ENCODE measurements at places on chromosomes 7 and 10.

DNA sequence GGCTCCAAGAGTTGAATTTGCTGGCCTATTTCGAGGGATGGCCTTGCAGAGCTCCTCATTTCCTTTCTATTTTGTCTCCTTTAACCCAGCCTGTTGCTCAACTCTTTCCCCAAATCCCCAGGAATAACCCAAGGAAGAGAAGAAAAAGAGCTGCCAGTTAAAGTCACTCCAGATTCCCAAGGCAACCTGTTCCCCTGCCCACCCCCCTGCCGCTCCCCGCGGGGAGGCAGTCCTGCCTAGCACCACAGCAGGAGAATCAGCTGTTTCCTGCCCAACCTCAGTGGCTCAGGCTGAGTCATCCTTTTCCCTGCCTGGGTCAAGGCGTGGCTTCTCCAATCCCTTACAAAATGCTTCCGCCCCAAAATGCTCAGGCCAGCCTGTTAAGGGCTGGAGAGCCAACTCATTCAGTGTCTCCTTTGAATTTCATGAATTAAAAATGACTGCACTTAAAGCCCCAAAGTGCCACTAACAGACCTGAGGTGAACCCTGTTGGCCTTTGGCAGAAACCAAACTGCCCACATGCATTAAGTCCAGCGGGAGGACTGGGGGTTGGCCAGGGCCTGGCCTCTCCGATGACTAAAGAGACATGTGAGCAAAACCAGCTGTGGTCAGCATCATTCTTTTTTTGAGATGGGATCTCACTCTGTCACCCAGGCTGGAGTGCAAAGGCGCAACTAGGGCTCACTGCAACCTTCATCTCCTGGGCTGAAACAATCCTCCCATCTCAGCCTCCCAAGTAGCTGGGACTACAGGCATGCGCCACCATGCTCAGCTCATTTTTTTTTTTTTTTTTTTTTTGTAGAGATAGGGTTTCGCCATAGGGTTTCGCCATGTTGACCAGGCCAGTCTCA, 83.2 kb upstream of the KIF5B start:
- DNase-seq = no peak

- no peak for DNase-seq
Observed at GRCh38 chr7:18179093-18179492, 151.4 kb upstream of the PRPS1L1 start.

DNA sequence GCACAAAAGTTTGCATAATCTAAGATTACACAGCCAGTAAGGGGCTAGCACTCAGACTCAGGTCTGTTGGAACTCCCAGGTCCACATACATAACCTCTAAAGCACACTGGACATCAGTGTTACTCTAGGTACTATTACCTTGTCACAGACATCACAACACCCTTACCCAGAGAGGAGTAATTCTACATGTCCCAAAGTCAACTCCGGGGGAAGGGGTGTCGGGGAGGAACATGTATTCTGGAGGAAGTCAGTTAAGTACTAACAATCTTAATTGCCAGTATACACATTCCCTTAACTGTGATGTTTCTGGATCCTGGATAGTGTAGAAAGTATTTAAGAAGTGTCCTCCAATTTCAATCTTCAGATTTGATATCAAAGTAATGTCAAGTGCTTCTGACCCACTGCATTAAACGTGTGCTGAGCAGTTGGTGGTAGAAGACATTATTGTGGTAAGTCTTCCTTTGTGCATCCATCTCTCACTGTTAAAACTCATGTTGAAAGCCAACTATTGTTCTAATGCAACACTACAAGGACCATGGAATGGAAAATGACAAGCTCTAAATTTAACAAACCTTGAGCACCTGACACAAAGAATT, 155.4 kb downstream of the CRPPA start:
- no peak for DNase-seq

DNA sequence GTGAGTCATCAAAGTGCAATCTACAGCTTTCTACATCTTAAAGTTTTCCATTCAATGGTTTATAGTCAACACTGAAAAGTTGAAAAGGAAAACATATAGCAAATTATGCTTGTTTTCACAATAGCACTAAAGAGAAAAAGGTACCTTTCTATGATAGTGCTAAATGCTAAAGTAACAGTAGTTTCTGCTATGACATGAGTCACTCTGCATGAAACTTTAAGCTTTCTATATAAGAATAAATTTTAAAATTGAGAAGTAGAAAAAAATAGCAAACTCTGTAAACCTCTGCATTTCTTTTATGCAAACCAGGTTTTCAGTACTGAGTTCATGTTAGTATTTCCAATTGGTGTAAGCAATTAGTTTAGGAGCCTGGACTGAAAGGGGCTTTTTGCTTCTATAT, 31.2 kb upstream of the TMEM168 start:
- no peak for DNase-seq

DNA sequence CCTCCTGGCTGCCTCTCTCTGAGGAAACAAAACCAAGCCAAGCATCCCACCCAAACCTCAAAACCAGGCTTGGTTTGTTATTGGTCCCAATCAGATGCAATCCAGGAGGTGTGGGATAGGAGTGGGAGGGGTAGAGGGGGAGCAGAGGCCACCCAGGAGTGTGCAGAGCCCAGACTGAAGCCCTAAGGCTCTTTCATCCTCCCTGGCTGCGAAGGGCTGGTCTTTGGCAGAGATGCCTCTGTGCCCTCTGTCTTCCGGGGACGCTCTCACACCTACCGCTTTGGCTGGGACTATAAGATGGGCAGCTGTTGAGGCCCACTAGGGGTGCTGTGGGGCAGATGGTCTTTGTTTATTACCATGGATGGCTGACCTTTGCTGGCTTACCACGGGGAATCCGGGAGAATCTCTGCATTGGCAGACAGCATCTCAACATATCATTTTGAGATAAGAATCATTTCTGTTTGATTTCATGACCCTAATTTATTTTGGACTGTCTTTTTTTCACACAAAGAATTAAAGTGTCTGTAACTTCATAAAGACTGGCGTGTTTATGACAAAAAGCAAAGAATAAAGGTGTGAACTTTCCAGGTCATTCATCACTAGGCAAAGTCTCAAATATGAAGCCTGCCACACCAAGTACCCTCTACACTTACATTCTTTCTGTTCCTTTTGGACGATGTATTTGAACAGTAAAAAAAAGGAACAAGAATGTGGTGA, 6.5 kb upstream of the DENND2A start:
- DNase-seq = peak; percentile 86

DNA sequence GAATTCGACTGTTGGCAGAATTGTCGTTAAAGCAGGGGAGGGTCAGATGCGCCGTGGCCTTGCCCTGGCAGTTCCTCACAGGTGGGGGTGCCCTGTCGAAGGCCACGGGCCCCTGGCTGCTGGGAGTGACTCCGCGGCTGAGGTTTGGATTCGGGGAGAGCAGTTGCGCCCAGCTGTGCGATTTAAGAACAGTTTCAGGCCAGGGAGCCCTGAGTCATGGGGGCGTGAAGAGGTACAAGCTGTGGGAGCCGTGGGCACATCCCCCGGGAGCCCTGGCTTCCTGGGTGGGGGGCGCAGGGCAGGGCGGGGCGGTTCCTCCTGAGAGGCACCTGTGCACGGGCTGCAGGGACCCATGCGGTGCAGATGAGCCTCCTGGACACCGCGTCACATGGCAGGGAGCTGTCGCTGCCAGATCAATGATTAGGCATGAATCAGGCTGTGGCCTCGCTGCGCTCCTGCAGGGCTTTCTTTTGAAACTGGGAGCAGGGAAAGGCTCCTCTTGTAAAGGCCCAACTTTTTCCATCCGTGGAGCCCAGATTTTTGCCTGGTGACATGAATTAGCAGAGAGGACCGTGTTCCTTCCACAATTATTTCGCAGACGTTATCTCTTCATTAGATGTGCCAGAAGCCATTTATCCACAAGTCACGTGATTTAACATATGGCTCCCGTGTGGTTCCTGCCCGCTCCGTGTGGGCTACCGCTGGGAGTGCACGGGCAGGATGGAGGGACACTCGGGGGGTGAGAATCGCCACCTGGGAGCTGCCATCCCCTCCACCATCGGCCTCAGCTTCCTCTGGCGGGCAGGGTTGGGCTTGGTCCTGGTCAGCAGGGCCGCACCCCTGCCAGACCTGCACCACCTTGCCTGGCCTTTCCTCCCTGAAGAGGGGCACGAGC, 918 bp downstream of the PWWP2B start:
- DNase-seq = peak; percentile 66

GRCh38 chr7:134926396-134926795, 59.9 kb upstream of the AGBL3 start:
- DNase-seq = no peak

DNA sequence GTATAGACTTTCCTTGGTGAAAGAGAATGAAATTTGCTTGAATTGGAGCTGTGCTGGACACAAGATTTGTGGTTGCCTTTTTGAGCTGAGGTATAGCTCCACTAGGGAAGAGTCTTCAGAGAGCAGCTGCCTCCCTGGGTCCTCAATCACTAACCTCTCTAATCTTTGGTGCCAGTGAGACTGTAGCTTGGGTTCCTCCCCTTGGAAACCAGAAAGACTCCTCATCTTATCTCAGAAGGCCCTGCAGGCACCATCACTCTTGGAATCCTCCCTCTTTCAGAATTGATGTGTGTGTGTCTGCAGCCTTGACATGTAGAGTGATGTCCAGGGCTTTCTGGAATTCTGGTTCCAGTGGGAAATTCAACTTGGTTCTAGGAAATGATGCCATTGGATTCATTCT, 426.5 kb downstream of the RPS24 start:
- no peak for DNase-seq

DNA sequence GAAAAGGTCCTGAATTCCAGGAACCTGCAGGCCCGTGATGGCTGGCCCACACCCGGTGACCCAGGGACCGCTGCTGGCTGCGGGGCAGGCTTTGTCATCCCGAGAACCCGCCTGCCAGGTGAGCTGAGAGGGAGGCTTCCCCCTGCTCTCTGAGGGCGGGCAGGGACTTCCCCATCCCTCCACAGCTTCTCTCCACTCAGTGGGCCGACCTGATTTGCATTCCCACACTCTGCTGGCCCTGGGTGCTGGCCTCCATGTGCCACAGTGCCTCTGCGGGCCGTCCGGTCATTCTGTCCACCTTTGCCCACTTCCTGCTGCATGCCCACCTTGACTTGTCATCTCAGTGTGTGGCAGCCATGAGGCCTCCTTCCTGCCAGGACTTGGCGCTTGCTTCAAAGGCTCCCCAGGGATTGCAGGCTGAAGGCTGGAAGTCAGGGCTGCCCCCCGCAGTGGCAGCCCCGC, 35.3 kb downstream of the PALD1 start:
- no peak for DNase-seq

GRCh38 chr7:91541641-91542040, 277.4 kb downstream of the FZD1 start:
- no peak for DNase-seq

- DNase-seq = peak; percentile 23
Observed at GRCh38 chr7:47893238-47893637, 55.0 kb downstream of the PKD1L1 start.

DNA sequence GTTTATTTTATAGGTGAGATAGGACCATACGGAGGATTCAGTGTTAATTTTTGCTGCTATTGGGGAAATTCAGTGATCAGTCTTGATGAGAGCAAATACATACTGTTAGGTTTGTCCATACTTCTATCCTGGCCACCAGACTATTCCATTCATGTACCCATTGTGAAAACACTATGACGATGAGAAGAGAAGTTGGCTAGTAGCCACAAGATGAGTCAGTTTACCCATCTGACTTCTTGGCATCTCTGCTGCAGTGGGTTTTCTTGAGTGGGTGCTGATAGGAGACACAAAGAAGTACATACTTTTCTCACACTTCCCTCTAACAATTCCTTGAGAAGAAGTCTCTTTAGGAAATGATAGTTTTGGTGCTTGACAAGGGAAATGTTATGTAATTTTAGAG, 133.1 kb downstream of the TFPI2 start:
- DNase-seq = no peak

DNA sequence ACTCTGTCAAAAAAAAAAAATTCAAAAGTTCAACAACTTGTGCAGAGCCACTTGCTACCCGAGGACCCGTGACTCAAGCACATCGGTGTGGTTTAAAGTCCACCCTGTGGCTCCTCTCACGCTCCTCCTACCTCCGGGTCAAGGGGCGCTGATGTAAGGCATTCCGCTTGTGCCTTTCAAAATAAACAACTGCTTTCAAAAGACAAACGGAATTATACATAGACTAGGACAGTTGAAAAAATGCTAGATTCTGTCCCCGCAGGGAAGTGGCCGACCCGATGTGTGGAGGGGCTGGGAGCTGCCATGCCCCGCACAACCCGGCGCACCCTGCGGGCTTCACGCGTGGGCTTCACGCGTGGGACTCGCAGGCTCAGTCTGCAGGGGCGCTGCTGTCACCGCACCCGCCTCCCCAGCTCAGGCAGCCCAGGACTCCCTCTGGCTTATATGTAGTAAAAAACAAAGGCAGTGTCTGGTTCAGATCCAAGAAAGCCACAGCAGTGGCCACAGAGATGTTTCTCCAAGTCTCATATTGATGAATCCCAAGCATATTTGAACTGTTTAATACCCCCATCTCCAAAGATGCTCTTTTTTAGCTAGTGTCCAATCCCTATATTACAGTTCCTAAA, 239.7 kb upstream of the INHBA start:
- no peak for DNase-seq

GRCh38 chr10:78176320-78177317, 143.0 kb downstream of the RPS24 start:
- DNase-seq = no peak

GRCh38 chr7:50858528-50859245, 76.0 kb upstream of the GRB10 start:
- no peak for DNase-seq

DNA sequence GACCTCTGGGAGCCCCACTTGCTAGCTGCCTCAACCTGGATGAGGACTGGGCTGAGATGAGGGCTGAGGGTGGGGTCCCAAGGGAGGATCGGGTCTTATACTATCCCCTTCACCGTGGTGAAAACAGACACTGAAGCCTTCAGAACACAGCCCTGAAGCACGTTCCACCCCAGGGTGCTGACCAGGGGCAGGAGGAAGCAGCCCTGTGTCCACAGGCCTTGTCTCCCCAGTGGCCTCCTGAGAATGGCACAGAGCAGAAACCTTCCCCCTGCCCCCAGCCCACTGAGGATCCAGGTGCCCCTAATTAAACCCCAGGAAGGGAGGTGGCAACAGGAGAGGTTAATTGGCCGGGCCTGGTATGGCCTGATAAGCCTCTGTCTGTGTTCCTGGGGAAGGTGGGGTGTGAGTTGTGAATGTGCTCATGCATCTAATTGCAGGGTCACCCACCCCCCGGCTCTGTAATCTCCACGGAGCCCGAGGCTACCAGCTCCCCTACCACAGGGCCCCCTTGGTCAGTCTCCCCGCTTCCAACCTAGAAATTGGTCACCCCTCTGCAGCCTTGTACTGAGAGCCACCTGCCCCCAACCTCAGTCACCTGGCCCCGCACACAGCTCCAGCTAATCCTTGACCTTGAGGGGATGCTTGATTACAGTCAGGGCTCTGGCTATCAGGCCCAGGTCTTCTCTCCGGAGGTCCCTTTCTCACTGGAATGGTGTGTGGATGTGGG, 159.0 kb upstream of the UNC5B start:
- DNase-seq = no peak
